ENCODE measurements at places on chromosomes 7 and 10.

DNA sequence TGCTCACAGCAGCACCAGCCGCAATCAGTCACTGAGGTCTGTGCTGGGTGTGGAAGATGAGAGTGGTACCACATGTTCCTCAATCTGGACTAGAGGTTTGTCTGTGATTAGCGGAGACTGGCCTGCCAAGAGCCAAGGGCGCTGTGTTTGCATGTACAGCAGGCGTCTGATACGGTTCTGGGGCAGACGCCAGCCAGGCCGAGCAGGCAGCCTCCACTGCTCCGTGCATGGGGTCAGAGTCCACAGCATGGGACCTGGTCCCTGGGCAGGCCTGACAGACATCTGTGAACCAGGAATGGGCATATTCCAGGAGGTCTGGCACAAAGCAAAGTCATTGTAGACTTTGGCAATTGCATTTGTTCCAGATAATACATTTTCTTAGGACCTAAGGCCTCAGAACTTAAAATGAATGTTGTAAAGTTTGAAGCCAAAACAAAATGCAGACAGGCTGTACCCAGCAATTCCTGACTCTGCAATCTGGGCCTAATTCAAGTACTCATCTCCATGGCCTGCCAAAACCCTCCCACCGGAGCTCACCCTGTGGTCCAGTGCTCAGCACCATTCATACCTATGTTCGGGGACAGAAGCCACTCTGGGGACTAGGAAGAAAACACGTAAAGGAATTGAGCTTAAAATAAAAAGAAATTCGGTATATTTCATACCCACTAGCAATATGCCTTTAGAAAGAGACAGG lies 50.0 kb upstream of the FAM20C start:
- no peaks in the 10 kb centered on the region for H3K36me3 ChIP-seq
- H3K4me1 ChIP-seq: no peaks in the 10 kb centered on the region
- H3K27ac ChIP-seq: no peak overlapping the region
- no peak overlapping the region for H3K4me3 ChIP-seq
- no peak for DNase-seq

DNA sequence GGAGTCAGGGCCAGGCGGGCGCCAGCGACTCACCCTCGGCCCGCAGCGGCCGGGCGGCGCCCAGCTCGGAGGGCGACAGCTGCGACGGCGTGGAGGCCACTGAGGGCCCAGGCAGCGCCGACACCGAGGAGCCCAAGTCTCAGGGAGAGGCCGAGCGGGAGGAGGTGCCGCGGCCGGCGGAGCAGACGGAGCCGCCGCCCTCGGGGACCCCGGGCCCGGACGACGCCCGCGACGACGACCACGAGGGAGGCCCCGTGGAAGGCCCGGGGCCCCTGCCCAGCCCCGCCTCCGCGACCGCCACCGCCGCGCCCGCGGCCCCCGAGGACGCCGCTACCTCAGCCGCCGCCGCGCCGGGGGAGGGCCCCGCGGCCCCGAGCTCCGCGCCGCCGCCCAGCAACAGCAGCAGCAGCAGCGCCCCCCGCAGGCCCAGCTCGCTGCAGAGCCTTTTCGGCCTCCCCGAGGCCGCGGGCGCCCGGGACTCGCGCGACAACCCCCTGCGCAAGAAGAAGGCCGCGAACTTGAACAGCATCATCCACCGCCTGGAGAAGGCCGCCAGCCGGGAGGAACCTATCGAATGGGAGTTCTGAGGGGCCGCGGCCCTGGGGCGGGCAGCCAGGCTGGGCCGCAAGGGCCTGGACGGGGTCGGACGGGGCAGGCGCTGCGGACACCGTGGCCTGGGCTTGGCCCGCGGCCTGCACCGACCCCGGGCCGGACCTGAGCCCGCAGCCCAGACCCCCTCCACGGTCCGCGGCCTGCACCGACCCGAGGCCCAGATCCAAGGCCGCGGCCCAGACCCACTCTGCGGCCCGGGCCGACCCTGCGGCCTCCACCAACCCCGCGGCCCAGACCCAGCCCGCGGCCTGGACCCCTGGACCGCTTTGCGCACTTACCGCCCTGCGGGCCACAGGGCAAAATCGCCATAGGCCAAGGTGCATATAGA lies 37.9 kb upstream of the SH2B2 start:
- H3K27me3 ChIP-seq: no peaks in the 10 kb centered on the region
- no peak for DNase-seq
- no peak overlapping the region for H3K27ac ChIP-seq
- H3K36me3 ChIP-seq: no peaks in the 10 kb centered on the region
- no peaks in the 10 kb centered on the region for H3K4me1 ChIP-seq
- no peak overlapping the region for H3K4me3 ChIP-seq

DNA sequence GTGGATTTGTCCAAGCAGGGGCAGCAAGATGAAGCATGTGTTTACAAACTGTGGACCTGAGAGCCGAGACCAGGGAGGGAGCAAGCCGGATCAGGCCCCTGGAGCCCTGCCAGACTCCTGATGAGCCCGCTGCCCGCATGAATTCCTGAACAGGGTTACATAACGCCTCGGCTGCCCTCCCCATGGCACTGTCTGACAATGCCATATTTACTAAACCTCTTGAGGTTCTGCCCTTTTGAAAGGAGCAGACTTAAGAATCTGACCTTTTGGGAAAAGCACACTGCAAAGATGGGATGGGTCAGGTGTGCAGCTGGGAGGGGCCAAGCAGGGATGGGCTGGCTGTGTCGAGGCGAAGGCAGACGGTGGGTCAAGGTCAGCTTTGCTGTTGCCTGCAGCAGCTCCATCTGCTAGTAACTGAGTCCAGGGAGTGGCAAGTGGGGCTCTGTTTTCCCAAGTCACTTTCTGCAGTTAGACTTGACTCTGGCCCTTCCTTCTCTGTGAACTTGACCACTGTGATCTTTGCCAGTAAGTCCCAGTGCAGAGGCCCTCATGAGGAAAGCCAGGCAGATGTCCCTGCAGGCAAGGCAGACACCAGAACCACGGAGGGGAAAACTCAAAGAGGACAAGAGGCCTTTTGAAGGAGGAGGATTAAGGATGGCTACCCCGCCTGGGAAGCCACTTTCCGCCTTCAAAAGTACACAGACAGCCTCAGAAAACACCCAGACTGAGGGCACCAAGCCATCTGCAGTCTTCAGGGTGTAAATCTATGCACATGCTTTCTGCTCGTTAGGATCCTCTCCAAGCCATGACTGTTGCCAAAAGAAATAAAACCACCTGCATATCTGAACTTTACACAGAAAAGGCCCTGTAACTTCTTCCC lies 175.8 kb downstream of the TNS3 start:
- no peak overlapping the region for H3K4me3 ChIP-seq
- peak overlapping the region; percentile 82 for H3K27ac ChIP-seq
- H3K36me3 ChIP-seq: no peaks in the 10 kb centered on the region
- H3K27me3 ChIP-seq: no peaks in the 10 kb centered on the region
- peaks cover 22% of the 10 kb centered on the region for H3K4me1 ChIP-seq

GRCh38 chr10:92829786-92830377 lies 18.4 kb upstream of the EXOC6 start:
- no peak overlapping the region for H3K27ac ChIP-seq
- H3K27me3 ChIP-seq: no peaks in the 10 kb centered on the region
- no peaks in the 10 kb centered on the region for H3K4me1 ChIP-seq
- no peak for DNase-seq
- no peak overlapping the region for H3K4me3 ChIP-seq

DNA sequence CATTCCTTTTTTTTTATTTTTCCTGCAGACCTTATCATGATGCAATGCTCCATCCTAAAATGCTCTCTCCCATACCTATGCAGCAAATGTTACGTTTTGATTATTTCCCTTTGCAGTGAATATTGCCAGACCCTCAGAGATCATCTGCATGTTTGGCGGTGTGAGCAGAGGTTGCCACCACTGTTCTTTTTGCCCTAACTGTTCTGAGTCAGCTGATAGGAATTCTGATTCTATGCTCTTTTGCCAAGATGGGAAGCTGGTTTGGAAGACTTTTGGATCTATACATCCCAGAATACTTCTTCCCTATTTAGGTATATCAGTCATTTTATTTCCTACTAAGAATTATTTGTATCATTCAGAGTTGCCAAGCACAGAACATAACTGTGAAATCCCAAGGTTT lies 130.5 kb downstream of the KLF6 start:
- no peak overlapping the region for H3K27ac ChIP-seq
- no peaks in the 10 kb centered on the region for H3K36me3 ChIP-seq
- no peak for DNase-seq
- no peaks in the 10 kb centered on the region for H3K27me3 ChIP-seq
- no peaks in the 10 kb centered on the region for H3K4me1 ChIP-seq

DNA sequence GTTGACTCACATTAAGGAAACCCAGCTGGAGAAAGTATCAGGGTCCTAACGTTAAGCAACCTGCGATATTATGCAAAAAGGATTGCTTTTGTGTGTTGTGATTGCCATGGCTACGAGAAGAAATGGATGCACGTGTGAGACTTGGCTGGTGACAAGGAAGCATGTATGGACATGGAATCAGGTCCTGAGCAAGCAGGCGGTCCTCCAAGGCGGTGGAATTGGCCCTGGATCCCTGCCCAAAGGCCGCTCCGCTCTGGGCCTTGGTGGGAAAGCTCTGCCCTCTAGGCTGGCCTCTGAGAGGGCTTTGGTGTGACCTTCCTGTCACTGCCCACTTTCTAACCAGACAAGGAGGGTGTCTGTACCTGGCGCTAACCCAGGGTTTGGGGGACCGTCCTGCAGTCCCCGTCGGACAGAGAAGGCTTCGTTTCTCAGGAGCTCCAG lies 192.1 kb downstream of the EBF3 start:
- no peaks in the 10 kb centered on the region for H3K36me3 ChIP-seq
- DNase-seq: peak; percentile 3
- no peak overlapping the region for H3K4me3 ChIP-seq
- H3K27ac ChIP-seq: no peak overlapping the region

DNA sequence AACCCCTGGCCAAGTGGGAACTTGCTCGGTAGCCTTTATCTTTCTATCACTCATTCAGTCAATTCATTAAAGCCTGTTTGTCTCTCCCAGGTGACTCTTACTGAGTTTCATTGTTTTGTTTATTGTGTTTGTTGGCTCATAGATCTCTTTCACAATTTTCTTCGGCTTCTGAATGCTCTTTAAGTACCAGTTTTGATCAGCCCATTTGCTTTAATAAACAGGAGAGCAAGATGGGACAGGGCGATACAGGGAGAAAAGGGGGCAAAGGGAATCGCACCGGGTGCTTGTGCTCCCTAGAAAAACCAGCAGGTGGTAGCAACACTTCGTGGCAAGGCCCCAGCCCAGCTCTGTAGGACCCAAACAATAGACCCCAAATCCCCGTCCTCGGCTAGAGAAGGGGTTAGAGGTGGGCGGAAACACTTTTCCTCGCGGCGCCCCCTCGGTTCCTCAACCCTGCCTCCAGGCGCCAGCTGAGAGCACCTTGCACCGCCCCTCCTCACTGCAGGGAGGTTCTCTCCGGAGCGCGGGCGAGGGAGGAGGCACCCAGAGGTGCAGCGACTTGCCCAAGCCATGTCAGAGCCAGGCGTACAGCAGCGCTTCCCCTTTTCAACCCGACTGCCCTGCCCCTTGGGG lies 1.0 kb upstream of the EPHB6 start:
- no peaks in the 10 kb centered on the region for H3K4me1 ChIP-seq
- H3K36me3 ChIP-seq: no peaks in the 10 kb centered on the region
- H3K27ac ChIP-seq: peak overlapping the region; percentile 45
- H3K27me3 ChIP-seq: peaks cover 2% of the 10 kb centered on the region
- peak; percentile 68 for DNase-seq
- peak overlapping the region; percentile 59 for H3K4me3 ChIP-seq

DNA sequence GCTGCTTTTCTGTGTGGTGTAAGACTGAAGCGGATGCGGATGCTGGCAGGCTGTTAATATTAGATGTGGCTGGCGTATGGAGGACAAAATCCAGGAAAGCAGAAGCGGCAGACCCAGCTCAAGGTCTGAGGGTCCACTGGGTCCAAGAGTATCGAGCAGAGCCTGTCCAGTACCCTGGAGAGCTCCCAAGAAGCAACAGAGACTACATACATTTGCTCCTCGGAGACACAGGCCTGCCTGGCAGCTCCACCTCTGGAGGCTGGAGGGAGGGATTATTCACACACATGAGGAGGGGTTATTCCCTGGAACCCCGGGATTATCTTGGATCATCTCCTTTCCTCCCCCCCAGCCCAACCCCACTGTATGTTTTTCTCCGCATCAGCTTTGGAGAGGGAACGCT lies 31.3 kb upstream of the LOXL4 start:
- H3K36me3 ChIP-seq: no peaks in the 10 kb centered on the region
- no peaks in the 10 kb centered on the region for H3K4me1 ChIP-seq
- no peak overlapping the region for H3K4me3 ChIP-seq

- H3K4me3 ChIP-seq: no peak overlapping the region
- no peak for DNase-seq
- H3K27ac ChIP-seq: no peak overlapping the region
These were observed 162.7 kb upstream of the KMT2E start for GRCh38 chr7:104851268-104851667.

GRCh38 chr7:121610243-121610642 lies 214.1 kb upstream of the FAM3C start:
- H3K4me3 ChIP-seq: no peak overlapping the region
- no peak overlapping the region for H3K27ac ChIP-seq
- H3K4me1 ChIP-seq: no peaks in the 10 kb centered on the region
- DNase-seq: no peak

DNA sequence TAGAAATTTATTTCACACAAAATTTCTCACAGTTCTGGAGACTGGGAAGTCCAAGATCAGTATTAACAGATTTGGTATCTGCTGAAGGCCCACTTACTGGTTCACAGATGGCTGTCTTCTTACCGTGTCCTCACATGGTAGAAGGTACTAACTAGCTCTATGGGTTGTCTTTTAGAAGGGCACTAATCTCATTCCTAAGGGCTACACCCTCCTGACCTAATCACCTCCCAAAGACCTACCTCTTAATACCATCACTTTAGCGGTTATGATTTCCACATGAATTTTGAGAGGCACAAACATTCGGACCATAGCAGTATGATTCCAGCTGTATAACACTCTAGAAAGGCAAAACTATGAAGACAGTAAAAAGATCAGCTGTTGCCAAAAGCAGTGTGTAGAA lies 8.0 kb downstream of the PNPLA8 start:
- no peaks in the 10 kb centered on the region for H3K27me3 ChIP-seq
- H3K27ac ChIP-seq: no peak overlapping the region
- H3K4me1 ChIP-seq: no peaks in the 10 kb centered on the region

DNA sequence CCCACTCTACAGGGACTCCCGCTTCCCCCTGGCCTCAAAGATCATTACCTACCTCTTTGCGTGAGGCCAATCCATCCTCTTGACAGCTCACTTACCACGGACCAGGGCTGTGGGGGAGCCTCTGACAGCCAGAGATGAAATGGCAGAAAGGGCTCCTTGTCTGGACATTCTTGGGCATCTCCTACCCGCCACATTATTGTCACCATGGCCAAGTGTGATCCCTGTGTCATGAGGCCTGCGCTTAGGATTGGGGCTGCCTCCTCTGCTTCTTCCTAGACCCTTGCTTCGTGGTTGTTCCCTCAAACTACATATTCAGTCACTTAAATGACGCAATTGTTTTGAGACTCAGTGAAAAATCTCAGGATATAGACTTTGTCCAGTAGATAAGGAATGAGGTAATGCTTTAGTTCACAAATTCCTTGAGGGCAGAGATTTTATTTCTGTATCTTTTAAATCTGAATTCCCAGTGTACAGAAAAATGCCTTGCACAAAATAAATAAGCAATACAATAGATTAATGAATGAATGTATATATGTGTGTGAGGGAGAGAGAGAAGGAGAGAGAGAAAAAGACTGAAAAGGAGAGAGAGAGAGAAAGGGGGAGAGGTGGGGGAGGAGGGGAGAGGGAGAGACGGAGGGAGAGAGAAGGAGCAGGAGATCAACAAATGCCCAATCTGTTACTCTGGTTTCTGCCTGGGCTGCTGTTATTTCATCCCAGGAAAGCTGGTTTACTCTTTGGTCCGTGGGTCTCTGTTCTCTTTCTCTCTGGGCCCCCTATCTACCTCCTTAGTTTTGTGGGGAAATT lies 159.0 kb downstream of the PLXNA4 start:
- H3K27me3 ChIP-seq: no peaks in the 10 kb centered on the region
- no peak overlapping the region for H3K27ac ChIP-seq
- H3K4me3 ChIP-seq: no peak overlapping the region
- no peak for DNase-seq
- peaks cover 3% of the 10 kb centered on the region for H3K4me1 ChIP-seq
- no peaks in the 10 kb centered on the region for H3K36me3 ChIP-seq

Measured in uterus (tissue), 4 donors.